ENCODE measurements at places on chromosomes 13 and 19. TPM values are rescaled to one million over a fixed set of nuclear protein-coding genes. Genes with fewer than 3 reads are reported as not detected.

NAPSA gene
- 1.6 TPM for total RNA-seq

SPACA4 gene
- total RNA-seq, result not detected

C19orf67 gene
- total RNA-seq, result not detected

NLRP9 gene
- total RNA-seq, result not detected

CCDC169 gene
- 4.7 TPM for total RNA-seq

CEACAM7 gene
- not detected for total RNA-seq

CCDC70 gene
- not detected for total RNA-seq

ZNF546 gene
- total RNA-seq, result 3.0 TPM

SELENOV gene
- total RNA-seq, result not detected

AZU1 gene
- total RNA-seq, result not detected

KLF1 gene
- not detected for total RNA-seq

RXFP2 gene
- total RNA-seq, result not detected

ENOX1 gene
- total RNA-seq, result 0.21 TPM

RHPN2 gene
- not detected for total RNA-seq

Measured in ascending aorta (tissue), 2 donors.